Fibroblast of skin of right quadriceps (primary cell): ENCODE measurements at places on chromosomes 1 and 21.

DNA sequence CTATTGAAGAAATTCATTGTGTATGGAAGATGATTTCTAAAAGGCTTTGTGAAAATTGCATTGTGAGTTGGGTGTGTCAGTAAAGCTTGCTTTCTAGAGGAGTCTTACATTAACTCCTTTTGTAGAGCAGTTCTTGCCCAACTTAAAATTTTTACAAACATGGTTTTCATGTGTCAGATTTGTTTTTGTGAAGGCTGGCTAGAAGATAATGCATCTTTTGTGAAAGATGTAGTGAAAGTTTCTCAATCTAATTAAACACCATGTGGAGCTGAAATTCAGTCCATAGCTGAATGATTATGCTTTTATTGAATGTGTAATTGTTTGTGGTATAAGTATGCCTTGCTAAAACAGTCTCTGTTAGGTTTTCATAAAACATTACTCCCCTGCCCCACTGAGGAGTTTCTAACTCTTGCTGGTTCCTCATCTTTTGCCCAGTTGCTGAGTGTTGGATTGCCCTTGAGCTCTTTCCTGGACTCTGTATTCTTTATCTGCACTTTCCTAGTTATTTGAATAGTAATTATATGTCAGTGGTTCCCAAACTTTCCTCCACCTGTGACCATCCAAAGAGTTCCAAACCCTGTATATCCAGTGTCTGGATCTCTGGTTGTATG, 38.0 kb downstream of the KCTD3 start:
- no peak for DNase-seq

DNA sequence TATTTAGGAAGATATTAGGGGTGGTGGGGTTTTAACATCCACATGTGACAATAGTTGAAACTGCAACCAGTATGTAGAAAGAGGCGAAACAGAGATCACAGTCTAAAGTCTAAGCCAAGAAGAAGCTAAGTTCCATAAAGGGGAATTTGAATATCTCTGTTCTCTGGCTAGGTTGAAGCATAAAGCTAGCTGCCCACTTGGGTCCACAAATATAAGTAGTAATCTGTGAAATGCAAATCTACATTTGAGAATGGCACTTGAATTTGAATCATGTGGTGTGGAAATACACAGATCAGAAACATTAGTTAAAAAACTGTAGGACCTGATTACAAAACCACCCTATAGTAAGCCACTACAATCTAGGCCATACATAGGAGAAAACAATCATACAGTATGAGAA, 602.1 kb downstream of the LMO4 start:
- no peak for DNase-seq

DNA sequence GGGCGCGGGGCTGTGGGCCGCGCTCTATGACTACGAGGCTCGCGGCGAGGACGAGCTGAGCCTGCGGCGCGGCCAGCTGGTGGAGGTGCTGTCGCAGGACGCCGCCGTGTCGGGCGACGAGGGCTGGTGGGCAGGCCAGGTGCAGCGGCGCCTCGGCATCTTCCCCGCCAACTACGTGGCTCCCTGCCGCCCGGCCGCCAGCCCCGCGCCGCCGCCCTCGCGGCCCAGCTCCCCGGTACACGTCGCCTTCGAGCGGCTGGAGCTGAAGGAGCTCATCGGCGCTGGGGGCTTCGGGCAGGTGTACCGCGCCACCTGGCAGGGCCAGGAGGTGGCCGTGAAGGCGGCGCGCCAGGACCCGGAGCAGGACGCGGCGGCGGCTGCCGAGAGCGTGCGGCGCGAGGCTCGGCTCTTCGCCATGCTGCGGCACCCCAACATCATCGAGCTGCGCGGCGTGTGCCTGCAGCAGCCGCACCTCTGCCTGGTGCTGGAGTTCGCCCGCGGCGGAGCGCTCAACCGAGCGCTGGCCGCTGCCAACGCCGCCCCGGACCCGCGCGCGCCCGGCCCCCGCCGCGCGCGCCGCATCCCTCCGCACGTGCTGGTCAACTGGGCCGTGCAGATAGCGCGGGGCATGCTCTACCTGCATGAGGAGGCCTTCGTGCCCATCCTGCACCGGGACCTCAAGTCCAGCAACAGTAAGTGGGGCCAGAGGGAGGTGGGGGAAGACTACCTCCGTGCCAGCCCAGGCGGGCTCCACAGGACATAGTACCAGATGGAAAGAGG, 808 bp downstream of the MAP3K21 start:
- no peak for DNase-seq

GRCh38 chr1:163657719-163658118, 336.0 kb downstream of the NUF2 start:
- no peak for DNase-seq
